ENCODE measurements at places on chromosomes 7 and 10. TPM values are rescaled to one million over a fixed set of nuclear protein-coding genes. Genes with fewer than 3 reads are reported as not detected.

GRCh38 chr7:7562736-7563135 lies 3.9 kb upstream of the MIOS start:
- DNase-seq, result peak; percentile 35

DNA sequence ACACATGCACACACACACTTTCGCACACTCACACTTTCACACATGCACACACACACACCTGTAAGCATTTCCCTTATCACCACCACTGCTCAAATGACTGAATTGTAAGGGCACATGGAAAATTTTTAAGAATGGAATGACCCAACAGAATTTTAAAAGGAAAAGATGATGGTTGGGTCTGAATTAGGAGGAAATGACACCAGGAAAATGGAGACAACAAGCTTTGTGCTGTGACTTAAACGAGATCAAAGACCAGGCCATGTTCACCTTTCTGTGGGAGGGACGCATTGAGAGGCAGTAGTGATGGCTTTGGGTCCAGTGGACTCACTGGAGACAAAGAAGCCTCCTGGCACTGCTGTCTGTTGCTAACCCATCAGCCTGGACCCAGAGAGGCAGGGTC lies 16.7 kb upstream of the C10orf71 start:
- no peak for DNase-seq

- DNase-seq, result peak; percentile 49
Measured at GRCh38 chr7:112866424-112866823, 76.2 kb upstream of the TMEM168 start.

DNA sequence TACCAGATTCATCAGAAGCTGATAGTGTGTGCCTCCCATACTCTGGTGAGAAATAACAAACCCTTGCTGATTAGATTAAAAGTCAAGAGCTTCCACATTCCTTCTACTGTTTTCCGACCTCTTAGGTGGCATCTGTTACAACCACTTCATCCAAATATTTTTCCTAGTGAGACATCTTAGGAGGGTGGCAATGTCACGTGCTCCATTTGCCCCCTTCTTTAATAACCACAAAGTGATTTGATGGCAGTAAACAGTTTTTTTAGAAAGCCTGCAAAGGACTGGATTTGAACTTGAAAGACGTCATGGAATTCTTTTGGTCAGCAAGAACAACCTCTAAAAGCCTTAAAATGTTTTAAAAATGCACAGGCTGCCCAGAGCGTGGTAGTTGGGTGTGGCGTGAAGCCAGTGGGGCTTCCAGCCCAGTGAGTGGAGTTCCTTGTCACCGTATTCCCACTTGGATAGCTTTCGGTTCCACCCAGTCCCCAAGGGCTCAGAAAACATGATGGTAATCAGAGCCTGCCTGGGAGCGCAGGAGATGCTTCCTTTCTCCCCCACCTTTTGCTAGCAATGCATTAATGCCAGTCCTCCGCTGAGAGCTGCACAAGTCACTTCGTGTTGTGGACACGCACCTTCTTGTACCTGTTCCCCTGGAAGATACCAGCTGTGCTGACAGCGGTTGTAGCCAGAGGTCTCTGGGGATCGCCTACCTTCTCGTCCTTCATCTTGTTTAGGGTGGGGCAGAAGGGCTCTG lies 256.4 kb downstream of the KIAA1217 start:
- DNase-seq, result peak; percentile 97

DNA sequence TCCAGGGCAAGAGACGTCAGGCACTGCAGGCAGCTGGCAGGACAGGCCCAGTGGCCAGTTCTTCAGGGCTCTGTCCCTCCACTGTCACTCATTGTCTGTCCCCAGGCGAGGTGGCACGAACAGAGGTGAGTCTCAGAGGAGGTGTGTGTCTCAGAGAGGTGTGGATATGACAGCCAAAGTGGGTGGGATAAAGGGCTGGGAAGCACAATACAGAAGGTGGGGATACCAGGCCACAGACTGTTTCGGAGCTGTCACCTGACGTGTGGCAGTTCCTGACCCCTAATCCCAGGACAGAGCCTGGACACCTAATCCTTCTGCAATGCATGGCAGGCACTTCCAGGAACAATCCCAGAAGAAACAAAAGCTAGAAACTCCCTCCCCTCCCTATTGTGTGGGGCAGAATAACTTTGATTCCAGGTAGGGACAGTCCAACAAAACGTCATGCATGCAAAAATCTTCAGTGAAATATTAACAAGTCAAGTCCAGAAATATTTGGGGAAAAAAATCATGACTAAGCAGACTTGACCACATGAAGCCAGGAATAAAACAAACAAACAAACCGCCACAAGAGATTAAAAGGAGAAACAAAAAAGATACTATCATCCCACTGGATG lies 11.6 kb downstream of the KLRG2 start:
- DNase-seq, result no peak

DNA sequence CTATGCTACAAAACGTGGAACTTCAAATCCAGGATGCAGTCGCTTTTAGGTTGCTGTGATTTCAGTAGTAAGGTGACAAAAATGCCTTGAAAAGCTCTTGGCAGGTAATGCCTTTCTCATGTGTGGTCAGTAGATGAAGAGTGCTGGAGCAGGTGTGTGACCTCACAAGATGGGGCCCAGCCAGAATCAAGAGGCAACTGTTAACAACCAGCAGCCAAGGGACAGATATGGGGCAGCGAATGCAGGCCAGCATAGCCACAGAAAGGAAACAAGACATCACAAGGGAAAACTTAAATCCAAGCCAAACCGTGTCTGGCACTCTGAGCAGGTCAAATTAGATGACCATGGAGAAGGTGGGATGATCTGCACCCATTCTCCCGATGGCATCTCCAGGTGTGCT lies 12.3 kb downstream of the HUS1 start:
- DNase-seq, result no peak

DNA sequence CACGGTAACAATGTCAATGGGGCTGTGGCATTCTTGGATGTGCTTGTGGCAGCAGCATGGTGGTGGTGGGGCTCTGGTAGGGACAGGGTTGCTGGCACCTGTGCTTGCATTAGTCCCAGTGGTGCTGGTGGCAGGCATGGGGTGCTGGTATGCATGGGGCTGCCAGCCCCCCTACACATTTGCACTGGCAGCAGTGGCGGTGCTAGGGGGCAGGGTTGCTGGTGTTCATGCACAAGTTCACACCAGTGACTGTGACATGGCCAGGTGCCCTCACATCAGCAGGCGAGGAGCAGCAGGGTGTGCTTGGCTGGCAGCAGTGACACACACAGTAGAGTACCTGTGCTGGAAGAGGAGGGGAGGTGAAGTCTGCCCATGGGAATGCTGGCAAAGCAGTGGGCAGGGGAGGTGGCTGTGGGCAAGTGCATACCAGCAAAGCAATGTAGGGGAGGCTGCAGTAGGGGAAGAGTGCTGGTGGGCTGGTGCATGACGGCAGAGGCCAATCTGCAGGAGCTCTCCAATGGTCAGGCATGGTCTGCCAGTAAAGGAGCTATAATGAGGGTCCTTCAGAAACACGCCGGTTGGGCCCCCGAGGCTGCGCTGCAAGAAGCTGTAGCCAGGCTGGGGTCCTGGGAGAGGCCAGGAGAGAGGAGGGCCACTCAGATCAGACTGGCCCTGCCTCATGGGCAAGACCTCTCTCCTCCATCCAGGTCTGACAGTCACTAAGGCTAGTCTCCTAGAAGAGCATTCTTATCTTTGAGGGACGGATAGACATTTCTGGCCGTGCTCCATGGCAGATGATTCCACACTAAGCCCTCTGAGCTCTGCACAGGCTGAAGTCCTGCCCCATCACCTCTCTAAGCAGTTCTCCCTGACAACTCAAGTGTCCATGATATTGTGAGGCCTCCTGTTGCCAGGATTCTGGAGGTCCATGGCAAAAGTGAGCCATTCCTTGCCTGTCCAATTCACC lies 406.4 kb downstream of the SEMA3D start:
- DNase-seq, result no peak

GRCh38 chr7:26250239-26250638 lies 41.4 kb upstream of the SNX10 start:
- no peak for DNase-seq

- DNase-seq, result peak; percentile 74
Measured at GRCh38 chr7:142774826-142775225, 4.1 kb downstream of the PRSS2 start.

GRCh38 chr10:94320285-94320914 lies 42.3 kb downstream of the NOC3L start:
- peak; percentile 46 for DNase-seq

DNA sequence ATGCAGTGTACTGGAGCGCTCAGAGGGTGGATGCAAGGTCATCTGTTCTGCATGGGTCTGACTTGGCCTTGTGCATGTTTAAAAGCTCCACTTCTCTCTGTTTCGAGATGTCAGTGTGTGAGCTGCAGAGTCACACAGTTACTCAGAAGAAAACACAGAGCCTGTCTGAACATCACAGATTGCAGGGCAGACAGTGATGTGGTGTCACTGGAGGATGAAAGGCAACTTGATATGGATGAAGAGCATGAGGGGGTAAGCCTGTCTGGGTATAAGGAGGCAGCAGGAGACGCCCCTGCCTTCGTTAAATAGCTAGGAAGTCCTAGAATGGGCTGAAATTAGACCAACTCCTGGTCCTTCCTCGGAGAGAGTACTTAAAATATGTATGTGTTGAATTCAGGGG lies 67.5 kb upstream of the LRRC18 start:
- no peak for DNase-seq

DNA sequence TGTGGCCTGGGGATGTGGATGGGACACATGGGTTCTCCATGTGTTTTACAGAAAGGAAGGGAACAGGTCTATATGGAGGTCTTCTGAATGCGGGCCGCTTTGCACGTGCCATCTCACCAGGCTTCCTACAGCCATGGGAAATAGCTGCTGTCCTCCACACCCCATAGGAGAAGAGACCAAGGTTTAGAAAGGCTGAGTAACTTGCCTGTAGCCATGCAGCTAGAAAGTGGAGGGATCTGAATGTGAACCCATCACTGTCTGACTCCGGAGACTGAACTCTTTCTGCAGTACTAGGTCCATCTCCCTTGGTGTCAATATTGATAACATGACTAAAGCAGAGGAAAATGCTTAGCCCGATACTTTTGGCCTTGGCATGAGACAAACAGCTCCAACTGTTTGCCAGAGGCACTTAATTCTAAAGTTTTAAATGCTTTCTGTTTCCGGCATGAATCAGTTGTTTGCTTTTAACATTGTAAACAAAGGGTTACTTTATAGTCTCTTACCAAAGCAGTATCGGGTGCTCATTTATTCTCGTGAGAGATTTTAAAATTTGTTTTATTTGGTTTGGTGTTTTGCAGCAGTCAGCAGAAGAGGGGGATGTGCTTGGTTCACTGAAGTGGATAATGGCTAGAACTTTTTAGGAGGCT lies 64.8 kb upstream of the LOXL4 start:
- peak; percentile 37 for DNase-seq

GRCh38 chr7:15916681-15917380 lies 230.3 kb upstream of the MEOX2 start:
- DNase-seq, result no peak

DNA sequence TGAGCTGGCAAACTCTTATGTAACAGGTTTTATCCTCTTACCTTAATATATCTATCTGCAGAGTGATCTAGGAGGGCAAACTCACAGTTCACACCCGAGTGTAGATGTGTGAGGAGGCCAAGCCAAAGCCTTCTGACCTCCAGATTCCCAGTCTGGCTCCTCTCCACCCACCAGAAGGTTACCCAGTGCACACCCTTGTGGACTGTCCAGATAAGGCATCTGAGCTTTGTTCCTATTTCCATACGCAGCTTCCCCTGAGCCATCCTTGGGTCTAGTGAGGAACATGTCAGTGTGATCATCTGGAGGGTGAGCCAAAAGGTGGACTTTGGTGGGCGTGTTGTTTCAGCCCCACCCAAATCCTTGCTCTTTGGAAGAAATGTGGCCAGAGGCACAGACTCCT lies 203.0 kb upstream of the MEOX2 start:
- DNase-seq, result no peak

DNA sequence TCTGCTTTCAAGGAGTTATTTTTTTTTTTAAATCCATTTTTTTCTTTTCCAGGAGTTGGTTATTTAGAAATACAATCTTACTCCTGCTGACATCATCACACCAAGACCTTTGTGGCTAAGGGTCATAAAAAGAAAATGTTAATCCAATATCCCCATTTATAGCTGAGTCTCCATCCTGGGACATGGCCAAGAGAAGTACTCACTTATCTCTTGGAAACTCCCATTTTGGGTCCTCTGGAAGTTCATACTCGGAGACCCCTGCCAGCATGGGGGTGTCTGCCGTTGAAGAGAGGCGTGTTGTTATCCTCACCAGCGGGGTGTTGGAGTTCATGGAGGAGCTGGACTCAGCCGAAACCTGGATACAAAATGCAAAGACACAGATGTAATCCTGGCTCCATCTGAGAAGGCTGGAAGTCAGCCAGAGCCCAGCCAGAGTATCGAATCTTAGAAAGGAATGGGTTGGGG lies 94.6 kb downstream of the FGFR2 start:
- no peak for DNase-seq

GRCh38 chr7:91089382-91089963 lies 174.8 kb upstream of the FZD1 start:
- DNase-seq, result peak; percentile 49

GRCh38 chr7:7321681-7322080 lies 139.3 kb downstream of the C1GALT1 start:
- DNase-seq, result peak; percentile 14

GRCh38 chr10:88840881-88841280 lies 10.8 kb downstream of the ANKRD22 start:
- DNase-seq, result no peak

- no peak for DNase-seq
Measured at GRCh38 chr7:41339913-41340676, 362.8 kb downstream of the INHBA start.

DNA sequence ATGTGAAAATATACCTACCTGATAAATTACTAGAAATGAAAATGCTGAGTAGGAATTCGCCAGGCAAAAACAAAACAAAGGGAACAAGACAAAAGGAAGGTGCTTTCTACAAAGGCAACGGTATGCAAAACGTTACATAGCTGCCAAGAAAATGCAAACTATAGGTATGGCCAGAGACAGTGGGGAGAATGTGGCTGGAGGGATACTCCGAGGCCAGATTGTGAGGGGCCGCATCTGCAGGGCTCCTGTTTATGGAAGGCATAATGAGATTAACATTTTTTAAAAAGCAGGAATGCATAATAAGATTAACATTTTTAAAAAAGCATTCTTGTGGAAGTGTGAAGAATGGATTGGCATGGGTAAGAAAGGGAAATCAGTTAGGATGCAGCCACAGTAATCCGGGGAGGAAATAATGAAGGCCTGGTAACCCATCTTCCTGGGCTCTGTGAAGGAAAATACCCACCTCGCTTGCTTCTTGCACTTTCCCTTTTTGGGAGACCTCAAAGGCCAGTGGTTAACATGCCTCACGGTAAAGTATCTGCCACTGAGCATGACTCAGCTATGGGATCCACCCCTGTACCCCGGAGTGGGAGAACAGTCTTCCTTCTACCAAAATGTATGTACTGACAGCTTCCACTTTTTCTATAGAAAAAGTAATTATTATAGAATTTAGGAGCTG lies 145.8 kb upstream of the LRRN3 start:
- DNase-seq, result no peak

Gene UCMA
- total RNA-seq, result not detected

Gene ELN
- 0.59 TPM for total RNA-seq

Gene ZNF316
- 6.3 TPM for total RNA-seq
